Astrocyte of the hippocampus (primary cell): ENCODE measurements at places on chromosomes 7 and 10.

DNA sequence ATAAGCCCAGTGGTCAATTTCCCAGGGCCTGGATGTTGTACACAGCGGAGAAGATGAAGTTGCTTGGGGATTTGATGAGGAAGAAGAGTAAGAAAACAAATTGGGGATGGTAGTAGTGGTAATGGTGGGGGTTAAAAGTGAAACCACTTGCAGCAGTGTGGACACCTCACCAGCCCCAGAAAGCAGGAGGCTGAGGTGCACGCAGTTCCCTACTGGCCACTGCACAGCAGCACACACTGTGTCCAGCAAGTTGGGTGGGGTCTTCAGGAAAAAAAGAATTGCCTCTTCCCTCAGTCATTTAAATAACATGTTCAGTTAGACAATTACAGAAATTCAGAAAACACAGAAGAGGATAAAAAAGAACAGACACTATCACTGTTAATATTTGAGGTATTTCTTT, 96.6 kb downstream of the TAX1BP1 start:
- DNase-seq, result no peak

GRCh38 chr7:155181768-155182167, 111.6 kb downstream of the HTR5A start:
- no peak for DNase-seq

- DNase-seq, result no peak
Observed at GRCh38 chr7:99099499-99100077, 44.3 kb downstream of the SMURF1 start.

GRCh38 chr7:135946289-135947055, 30.7 kb downstream of the MTPN start:
- DNase-seq, result no peak

DNA sequence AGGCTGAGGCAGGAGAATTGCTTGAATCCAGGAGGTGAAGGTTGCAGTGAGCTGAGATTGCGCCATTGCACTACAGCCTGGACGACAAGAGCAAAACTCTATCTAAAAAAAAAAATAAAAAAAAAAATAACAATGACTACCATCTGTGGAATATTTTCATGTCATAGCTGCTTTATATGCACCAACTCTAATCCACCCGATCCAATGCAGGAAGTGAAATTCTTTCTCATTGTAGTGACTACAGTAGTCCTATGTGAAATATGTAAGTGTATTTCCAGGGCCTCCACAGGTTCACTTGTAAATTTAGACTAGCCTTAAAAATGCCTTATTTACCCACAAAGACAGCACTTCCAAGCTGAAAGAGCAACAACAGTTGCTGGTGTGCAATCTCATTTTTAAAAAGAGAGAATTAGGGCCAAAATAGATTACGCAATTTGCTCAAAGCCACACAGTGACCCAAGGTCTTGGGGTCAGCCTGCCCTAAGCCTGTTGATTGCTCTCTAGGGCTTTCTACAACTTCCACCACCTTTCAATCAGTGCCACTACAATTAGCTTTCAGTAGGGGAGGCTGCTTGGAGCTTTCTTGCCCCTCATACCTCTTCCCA, 25.8 kb upstream of the EGFR start:
- DNase-seq, result no peak

DNA sequence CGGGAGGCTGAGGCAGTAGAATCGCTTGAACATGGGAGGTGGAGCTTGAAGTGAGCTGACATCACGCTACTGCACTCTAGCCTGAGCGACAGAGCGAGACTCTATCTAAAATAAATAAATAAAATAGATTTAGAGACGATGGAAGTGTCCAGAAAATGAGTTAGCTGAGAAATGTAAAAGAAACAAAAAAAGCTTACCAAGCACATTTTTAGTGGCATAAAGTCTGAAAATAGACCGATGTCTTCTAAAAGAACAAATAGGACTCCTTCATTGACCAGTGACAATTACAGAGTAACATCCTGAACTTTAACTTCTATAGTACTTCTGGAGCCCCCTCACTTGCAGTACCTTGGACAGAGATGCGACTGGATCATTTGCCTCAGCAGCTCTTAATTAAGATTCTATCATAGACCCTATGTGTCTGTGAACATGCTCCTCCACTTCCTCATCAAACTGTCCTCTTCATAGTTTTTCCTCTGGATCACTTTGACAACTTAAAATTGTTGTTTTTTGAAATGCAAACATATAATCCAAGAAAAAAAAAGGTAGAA, 25.2 kb upstream of the SRPK2 start:
- peak; percentile 11 for DNase-seq

DNA sequence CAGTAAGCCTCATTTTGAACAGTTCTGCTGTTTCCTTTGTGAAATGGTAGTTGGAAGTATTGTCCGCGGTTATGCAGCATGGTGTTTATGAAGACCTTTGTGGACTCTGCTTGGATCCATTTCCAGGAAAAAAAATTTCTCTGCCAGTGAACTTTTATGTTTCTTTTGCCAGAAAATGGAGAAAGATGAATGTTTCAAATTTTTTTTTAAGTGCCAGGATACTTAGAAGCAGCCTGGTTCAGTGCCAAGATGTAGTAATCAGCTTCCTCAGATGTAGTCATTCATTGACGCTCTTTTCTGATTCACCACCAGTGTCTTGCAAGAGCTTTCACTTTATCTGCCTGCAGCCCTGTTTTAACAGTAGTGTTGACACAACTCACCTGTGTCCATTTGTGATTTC, 258.2 kb downstream of the SDK1 start:
- DNase-seq, result peak; percentile 79

GRCh38 chr10:127992376-127992775, 85.5 kb downstream of the PTPRE start:
- DNase-seq, result no peak

DNA sequence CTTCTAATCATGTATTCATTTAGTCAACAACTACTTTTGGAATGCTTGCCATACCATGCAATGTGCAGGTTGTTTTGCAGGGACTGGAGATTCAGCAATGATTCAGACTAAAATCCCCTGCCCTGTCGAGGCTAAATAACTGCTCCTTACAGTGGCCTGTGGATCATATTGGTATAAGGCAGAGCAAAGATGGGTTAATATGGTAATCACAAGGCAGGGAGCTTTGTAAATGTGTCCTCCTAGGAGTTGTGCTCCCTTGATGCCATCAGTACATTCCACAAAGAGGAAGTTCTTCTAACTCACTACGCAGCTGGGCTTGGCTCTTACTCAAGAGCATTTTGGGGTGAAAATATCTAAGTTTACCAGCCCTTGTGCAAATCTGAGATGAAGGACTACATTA, 614 bp upstream of the IFIT2 start:
- DNase-seq, result peak; percentile 32

GRCh38 chr10:74763934-74764591, 62.3 kb upstream of the KAT6B start:
- no peak for DNase-seq

GRCh38 chr10:95472304-95473088, 88.7 kb downstream of the SORBS1 start:
- no peak for DNase-seq

DNA sequence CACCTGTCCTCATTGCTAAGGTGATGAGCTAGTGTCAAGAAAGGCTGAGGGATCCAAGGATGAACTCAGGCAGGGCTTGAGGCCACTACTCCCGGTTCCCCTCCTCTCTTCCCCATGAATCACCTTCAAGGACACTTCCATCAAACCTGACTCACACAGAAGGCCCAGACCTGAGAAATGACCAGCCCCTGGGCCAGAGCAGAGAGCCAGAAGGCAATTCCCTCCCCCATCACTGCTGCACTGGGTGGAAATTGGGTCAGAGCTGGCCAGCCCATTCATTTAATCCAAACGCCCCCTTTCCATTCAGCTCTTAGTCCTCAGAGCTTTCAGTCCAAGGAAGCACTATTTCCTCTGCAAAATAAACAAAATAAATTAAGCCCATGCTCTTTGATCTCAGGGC, 182.0 kb downstream of the KCNMA1 start:
- no peak for DNase-seq

DNA sequence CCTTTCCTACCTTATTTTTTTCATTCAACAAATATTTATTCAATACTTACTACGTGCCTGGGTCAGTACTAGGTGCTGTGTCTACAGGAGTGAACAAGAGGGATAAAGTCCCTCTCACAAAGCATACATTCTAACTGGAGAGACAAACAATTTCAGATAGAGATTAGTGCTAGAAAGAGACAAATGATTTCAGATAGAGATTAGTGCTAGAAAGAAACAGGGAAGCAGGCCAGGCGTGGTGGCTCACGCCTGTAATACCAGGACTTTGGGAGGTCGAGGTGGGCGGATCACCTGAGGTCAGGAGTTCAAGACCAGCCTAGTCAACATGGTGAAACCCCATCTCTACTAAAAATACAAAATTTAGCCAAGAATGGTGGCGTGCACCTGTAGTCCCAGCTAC, 34.6 kb downstream of the RBM28 start:
- DNase-seq, result no peak

DNA sequence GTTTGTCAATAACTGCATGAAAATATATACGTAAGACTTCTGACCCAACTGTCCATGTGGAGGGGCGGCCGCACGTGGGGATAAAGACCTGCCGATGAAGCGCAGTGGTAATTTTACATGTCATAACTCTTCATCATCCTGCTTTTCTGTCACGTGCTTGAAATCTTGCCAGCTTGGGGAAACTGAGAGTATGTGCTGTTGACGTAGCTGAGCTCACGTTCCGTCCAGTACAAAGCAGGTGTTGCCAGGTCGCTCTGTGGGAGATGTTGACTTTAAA, 105.1 kb downstream of the INPP5A start:
- DNase-seq, result no peak

- no peak for DNase-seq
Observed at GRCh38 chr7:104795086-104795485, 218.9 kb upstream of the KMT2E start.

GRCh38 chr7:134535272-134535918, 8.0 kb downstream of the AKR1B10 start:
- DNase-seq, result no peak

GRCh38 chr7:118969370-118969769, 744.9 kb downstream of the ANKRD7 start:
- DNase-seq, result no peak

GRCh38 chr10:71719042-71719441, 536 bp downstream of the C10orf105 start:
- peak; percentile 11 for DNase-seq

- no peak for DNase-seq
Observed at GRCh38 chr7:16650266-16650665, 4.3 kb downstream of the BZW2 start.

DNA sequence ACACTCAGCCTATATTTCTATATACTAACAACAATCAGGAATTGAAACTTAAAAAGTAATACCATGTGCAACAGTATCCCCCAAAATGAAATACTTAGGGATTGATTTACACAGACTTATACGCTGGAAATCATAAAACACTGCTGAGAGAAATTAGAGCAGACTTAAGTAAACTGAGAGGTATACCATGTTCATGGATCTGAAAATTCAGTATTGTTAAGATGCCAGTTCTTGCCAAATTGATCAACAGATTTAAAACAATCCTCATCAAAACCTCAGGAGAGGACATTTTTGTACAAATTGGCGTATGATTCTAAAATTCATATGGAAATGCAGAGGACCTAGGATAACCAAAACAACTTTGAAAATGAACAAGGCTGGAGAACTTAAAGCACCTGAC, 37.3 kb downstream of the DCLRE1C start:
- DNase-seq, result no peak

DNA sequence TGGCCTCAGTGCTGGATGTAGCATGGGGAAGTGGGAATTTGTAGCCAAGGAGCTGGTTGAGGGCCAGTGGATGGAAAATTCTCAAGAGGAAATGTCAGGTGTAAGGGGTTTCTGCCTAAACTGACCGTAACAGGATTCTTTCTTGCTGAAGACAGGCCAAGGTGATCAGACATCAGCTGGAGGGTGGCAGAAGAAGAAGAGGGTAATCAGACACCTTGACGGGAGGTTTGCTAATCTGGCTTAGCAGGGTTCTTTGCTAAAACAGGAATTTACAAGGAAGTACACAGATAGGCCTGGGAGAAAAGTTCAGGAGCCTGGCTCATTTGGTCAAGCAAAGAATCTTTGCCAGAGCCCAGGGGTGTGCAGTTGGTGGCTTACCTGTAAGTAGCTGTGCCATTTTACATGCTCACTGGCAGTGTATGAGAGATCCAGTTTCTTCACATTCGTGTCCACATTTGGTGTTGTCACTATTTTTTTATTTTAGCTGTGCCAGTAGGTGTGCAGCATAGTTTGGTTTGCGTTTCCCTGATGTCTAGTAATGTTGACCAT, 73.7 kb downstream of the BMPR1A start:
- no peak for DNase-seq
